Heart right ventricle (tissue), 16 donors: ENCODE measurements at places on chromosomes 4 and X. TPM values are rescaled to one million over a fixed set of nuclear protein-coding genes. Genes with fewer than 3 reads are reported as not detected.

- DNase-seq: no peak
These were observed 343.1 kb downstream of the MID1IP1 start for GRCh38 chrX:39144323-39144722.

GRCh38 chr4:71473541-71474240 is 134.9 kb downstream of the SLC4A4 start:
- no peak for DNase-seq

DNA sequence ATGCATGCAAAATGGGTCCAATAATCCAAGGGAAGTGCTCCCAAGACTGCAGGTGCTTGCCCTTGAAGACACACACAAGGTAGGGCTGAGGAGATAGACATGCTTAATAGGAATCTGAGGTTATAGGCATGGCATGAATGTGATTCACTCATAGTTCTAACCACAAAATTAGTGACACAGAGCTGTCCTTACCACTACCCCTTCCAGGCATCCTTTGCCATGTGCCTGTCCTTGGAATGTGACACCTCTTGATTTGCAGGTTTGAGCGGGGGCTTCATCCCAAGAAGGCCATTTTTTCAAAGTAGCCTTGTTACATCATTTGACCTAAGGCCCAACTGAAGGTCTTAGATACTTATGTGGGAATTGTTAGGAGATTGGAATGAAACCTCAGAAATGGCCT is 112.5 kb downstream of the CCNG2 start:
- no peak for DNase-seq

- DNase-seq: no peak
These were observed 68.0 kb downstream of the ADRA2C start for GRCh38 chr4:3834186-3834662.

- no peak for DNase-seq
These were observed 48.6 kb upstream of the RASSF6 start for GRCh38 chr4:73668782-73669201.

The POU3F4 gene
- not detected for total RNA-seq

The USP17L26 gene
- not detected for total RNA-seq

DNA sequence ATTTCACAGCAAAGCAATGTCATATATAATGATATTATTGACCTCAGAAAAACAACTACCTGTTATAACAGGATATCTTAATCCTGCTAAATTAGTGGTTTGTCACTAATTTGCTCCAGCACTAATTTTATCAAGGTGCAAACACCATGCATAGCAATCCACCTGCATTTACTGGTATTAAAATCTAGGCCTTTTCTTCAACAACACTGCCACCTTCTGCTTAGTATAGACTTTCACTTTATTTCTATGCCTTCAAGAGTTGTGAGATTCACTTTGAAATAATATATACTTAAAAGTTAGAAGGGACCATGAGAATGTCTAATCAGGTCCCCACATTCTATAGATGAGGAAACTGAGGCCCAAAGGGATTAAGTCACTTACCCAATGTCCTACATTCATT is 82.1 kb upstream of the IQCM start:
- no peak for DNase-seq

- no peak for DNase-seq
These were observed 109.5 kb upstream of the MYOZ2 start for GRCh38 chr4:119025916-119026661.

GRCh38 chrX:153539171-153539978 is 21.9 kb downstream of the ATP2B3 start:
- DNase-seq: peak; percentile 50

The HSD17B13 gene
- not detected for total RNA-seq

The ADRA2C gene
- total RNA-seq: 4.1 TPM

GRCh38 chrX:131752493-131753198 is 208.8 kb downstream of the OR13H1 start:
- DNase-seq: no peak

The TMPRSS11A gene
- total RNA-seq: not detected

- no peak for DNase-seq
These were observed 14.8 kb downstream of the HOPX start for GRCh38 chr4:56666279-56666678.

DNA sequence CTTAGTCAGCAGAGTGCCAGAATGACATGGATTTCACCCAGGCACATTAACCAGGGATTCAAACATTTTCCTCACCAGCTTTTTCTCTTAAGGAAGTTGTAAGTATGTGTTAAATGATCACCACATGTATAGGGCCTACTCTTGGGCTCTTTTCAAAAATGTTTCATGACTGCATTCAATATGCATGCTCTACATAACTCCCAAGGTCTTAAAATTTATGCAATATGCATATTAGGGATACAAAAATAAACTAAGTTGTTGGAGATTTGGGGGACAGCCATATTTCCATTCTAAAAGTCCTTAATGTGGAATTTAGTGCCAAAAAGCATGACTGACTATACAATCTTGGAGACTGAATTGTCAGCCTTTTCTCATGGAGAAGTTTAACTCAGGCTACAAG is 25.0 kb upstream of the TRPC5OS start:
- DNase-seq: no peak

- no peak for DNase-seq
These were observed 107.3 kb upstream of the PABPC4L start for GRCh38 chr4:134308910-134309309.

DNA sequence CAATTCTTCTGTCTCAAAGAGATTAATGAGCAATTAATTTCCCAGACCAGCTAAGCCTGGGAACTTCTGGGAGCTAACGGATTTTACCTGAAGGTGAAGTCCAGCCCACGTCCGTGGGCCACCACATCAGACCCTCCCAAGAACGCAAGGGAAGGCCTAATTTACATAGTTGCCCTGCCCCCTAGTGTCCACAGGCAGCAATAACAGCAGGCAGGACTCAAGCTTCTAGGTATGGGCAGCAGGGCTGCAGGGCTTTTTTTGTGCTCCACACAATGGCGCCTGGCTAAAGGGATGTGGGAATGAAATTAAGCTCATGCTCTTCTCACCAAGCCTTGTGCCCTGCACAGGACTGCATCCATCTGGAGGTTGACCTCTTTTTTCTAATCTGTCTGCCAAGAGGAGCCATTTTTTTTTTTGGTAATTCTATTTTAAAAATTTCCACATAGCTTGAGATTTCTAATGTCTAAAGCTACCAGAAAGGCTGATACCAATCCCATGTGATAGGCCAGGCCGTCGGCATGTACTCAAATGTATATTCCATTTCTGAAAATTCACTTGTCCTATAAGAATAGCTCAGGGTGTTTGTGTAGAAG is 111.9 kb upstream of the TMEM164 start:
- peak; percentile 45 for DNase-seq

DNA sequence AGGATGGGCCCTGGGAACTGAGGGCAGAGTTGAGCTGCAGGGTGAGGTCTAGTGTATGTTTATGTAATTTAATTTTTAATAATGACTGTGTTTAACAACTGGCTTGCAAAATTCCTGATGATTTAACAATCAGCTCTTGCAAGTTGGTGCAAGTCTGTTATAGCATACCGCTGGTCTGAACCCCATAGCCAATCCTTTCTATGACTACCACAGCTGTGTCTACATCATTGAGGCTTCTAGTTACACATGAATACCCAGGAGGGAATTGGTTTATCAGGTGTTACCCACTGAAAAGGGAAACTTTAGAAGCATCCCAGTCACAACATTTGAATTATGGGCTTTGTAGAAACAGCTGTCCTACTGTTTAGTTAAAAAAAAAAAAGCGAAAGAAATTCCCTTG is 38.3 kb downstream of the SUPT20HL1 start:
- DNase-seq: no peak

The CASK gene
- total RNA-seq: 18.4 TPM

DNA sequence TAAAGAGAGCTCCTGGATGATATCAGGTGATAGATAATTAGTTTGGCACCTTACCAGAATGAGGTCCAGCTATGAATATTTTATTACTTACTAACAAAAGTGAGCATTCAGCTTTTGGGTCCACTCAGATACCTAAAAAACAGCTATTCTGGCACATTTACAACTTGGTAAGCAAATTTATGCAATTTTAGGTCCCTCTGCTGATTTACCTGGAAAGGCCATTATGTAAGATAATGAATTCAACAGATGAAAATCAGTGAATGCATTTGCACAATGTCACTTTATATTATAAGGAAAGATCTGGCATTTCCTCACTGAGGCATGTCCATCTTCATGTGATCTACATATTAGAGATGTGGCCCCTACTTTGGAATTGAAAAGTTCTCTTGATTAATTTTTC is 517.0 kb downstream of the SPRY1 start:
- DNase-seq: no peak

DNA sequence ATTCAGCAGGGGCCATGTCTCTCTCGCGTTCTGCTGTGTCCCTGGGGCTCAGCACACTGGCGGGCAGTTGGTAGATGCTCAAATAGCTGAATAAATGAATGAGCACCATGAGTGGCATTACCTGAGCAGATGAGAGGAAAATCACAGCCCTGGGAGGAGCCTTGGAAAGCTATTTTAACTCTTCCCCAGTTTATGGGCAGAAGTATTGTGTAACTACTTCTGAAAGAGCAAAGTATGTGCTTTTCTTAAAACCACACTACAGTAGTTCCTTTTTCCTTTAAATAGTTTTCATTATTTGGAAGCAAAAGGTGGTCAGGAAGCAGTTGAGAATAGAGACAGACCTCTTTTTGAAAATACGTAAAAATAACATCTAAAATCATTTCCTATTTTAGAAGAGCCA is 3.0 kb upstream of the PLAC1 start:
- DNase-seq: no peak

DNA sequence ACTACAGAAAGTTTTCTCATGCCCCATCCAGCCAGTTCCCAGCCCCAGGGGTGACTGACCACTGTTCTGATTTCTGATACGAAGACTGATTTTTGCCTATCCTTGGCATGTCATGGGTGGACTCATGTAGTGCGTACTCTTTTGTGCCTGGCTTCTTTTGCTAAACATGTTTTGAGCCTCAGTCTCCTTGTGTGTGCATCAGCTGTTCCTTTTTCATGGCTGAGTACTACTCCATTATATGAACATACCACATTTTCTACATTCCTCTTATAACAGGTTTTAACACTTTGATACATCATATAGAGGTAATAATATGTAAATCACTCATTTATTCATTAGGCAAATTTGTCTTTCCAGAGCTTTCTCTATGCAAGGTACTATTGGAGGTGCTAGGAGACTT is 126.7 kb downstream of the ANAPC4 start:
- no peak for DNase-seq

- peak; percentile 32 for DNase-seq
These were observed at the start of gene NAP1L3 for GRCh38 chrX:93673056-93673868. Gene NAP1L3 (minus strand): TSS chrX:93673578. CDS start chrX:93673304, 274 bp downstream.

The SHROOM2 gene
- total RNA-seq: 1.4 TPM

The LNX1 gene
- total RNA-seq: 2.0 TPM

- DNase-seq: no peak
These were observed 32.7 kb downstream of the NFKB1 start for GRCh38 chr4:102533904-102534303.

DNA sequence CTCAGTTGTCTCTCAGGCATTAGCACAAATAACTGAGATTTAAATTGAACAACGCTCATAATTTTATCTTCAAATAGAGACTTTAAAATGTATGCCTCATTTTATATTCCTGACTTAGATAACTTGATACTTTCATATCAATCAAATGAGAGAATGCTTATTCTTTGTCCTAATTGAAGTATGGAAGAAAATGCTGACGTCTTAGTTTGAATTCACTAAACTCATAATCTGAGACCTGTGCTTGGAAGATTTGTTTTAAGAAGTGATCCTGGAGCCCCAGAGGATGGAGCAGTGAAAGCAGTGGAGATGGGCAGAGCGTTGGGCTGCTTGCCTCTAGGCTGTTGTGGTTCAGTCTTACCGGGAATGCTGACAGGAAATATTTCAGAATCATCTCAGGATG is 76.1 kb downstream of the ZNF518B start:
- no peak for DNase-seq

DNA sequence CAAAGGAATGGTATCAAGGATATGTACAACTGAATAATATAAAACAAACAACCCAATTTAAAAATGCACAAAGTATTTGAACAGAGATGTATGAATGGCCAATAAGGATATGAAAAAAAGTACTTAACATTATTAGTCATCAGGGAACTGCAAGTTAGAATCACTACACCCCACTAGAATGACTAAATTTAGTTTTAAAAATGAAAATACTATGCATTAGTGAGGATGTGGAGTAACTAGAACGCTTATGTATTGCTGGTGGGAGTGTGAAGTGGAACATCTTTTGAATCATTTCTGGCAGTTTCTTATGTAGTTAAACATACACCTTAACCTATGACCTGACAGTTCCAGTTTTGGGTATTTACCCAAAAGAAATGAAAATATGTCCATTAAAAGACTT is 13.0 kb upstream of the SLC16A2 start:
- no peak for DNase-seq

DNA sequence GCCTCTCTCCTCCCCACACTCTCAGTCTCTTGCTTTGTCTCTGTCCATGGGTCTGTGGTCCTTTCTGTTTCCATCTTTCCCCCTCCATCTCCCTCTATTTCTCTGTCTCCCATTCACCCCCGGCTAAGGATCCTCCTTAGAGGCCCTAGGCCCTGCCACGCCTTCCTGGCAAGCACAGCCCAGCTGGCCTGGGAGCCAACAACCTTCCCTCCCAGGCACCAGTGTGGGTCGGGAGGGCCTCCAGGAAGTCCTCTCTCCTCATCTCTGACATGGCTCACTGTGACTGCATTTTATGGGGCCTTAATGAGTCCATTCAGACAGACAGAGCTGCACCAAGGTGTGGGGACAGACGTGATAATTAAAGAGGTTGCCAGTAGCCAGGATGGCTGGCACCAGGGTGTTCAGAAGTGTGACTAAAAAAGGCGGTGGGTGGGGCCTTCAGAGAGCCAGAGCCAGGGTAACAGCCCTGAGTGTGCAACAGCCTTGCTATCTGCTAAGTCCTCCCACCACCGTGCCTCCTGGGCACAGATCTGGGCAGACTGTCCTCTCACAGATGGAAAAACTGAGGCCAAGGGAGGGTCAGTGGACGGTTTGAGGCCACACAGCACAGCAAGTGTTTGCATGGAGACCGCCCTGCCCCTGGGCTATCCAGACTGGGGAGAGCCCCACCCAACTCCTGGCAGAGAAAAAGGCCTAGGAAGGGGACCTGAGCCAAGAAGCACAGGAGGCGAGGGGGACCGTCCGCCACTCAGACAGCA is 31.5 kb downstream of the BLOC1S4 start:
- peak; percentile 55 for DNase-seq

GRCh38 chr4:84644087-84644486 is 61.2 kb downstream of the CDS1 start:
- no peak for DNase-seq

DNA sequence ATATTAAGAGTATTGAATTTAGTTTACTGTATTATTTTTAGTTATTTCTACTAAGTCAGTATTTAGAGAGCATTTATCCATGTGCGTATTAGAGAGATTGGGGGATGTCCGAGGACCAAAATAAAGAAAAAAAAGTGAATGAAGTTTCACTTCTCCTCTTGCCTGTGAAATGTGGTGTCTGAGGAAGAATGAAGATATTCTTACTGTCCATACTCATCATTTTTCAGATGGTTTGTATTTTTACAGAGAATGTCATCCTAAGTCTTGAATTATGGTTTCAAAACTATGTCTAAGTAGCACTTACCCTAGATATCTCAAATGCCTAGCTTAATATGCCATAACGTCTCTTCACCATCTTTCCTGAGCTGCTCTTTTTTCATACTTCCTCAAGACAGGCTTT is 854.3 kb downstream of the C4orf33 start:
- DNase-seq: no peak
